ENCODE measurements at places on chromosomes 2 and 18. TPM values are rescaled to one million over a fixed set of nuclear protein-coding genes. Genes with fewer than 3 reads are reported as not detected.
A peak's percentile ranks its signal among the peaks of the same experiment; 100 is the strongest.

LOXHD1 gene
- 0.26 TPM for total RNA-seq

GATA6 gene
- total RNA-seq = 0.14 TPM

ANXA4 gene
- 40.9 TPM for total RNA-seq

VRK2 gene
- 21.5 TPM for total RNA-seq

DNA sequence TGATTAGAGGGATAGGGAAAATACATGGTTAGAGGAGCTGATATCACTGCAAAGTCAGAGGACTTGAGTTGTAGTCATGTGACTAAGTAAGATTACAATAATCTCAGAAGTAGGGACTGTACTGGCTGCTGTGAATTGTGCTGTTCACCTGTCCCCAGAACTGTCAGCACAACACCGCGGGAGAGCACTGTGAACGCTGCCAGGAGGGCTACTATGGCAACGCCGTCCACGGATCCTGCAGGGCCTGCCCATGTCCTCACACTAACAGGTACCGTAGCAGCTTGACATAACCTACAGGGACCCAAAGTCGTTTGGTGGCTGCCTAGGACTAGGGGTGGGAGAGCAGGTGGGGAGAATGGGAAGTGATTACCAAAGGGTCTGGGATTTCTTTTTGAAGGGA, 132.8 kb upstream of the TTC39C start:
- no peak overlapping the region for H3K27ac ChIP-seq
- H3K36me3 ChIP-seq = no peaks in the 10 kb centered on the region
- no peak overlapping the region for H3K4me3 ChIP-seq
- H3K4me1 ChIP-seq = peaks cover 22% of the 10 kb centered on the region

GRCh38 chr2:52456561-52457377, 1310.8 kb upstream of the CHAC2 start:
- no peaks in the 10 kb centered on the region for H3K36me3 ChIP-seq
- H3K4me3 ChIP-seq = no peak overlapping the region
- no peaks in the 10 kb centered on the region for H3K4me1 ChIP-seq

DNA sequence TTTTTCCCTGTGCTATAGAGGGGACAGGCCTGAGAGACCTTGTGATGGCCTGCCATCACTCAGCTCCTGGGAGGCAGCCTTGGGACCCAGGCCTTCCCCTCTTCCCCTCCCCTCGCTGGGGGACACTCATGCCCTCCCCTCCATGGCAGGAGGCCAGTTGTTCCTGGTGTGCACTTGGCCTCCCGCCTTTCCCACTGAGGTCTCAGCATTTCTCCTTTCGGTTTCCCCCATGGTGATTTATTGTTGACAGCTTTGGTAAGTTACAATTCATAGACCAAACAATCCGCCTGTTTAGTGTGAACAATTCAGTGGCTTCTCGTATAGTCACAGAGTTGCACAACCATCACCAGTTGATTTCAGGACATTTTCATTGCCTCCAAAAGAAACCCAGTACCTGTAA, 10.2 kb upstream of the CNDP1 start:
- H3K27ac ChIP-seq = no peak overlapping the region
- H3K36me3 ChIP-seq = peaks cover 7% of the 10 kb centered on the region
- H3K27me3 ChIP-seq = peaks cover 4% of the 10 kb centered on the region
- H3K4me1 ChIP-seq = no peaks in the 10 kb centered on the region

DNA sequence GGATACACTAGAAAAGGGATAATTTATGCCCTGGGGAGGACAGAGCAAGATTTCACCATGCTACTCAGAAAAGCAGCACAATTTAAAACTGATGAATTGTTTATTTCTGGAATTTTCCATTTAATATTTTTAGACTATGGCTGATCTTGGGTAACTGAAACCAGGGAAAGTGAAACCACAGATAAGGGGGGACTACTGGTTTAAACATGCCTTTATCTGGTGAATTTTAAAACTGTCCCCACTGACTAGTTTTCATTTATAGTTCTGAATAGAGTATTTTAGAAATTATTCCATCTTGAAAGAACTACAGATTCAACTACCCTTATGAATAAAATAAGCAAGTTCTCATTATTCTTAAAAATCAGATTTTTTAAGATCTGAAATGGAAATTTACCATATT, 15.0 kb downstream of the NFU1 start:
- H3K27me3 ChIP-seq = no peaks in the 10 kb centered on the region
- H3K4me1 ChIP-seq = peaks cover 2% of the 10 kb centered on the region
- no peak overlapping the region for H3K27ac ChIP-seq
- H3K4me3 ChIP-seq = no peak overlapping the region

- no peak overlapping the region for H3K27ac ChIP-seq
- no peaks in the 10 kb centered on the region for H3K27me3 ChIP-seq
- no peak overlapping the region for H3K4me3 ChIP-seq
- no peaks in the 10 kb centered on the region for H3K36me3 ChIP-seq
- H3K4me1 ChIP-seq = no peaks in the 10 kb centered on the region
Observed at GRCh38 chr2:51025906-51026555, 5.9 kb downstream of the NRXN1 start.

- H3K4me3 ChIP-seq = peak within 1 kb of the TSS; percentile 74
- no peaks in the 10 kb centered on the region for H3K36me3 ChIP-seq
- no peak within 1 kb of the TSS for H3K27ac ChIP-seq
- DNase-seq = peak; percentile 85
- peaks cover 4% of the 10 kb centered on the region for H3K4me1 ChIP-seq
- peaks cover 75% of the 10 kb centered on the region for H3K27me3 ChIP-seq
Observed at GRCh38 chr2:73293534-73294171, at the start of gene EGR4. TSS of gene EGR4 (minus strand) at chr2:73293548. CDS start at chr2:73293317, 231 bp downstream.

DNA sequence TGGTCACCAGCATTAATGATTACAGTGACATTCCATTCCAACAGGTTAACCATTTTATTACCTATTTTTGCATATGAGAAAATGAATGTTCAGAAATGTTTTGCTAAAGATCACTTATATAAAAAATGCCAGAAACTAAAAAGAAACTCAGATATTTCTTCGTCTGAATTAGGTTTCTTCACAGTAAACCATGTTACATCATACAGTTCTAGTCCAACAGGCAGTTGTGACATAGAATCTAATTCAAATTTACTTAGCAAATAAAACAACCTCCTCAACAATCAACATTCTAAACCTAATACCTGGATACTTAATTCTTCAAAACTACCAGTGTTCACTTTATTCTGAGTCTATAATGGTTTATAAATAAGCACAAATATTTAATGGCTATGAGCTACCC, 416.3 kb upstream of the LRRTM4 start:
- H3K27me3 ChIP-seq = no peaks in the 10 kb centered on the region
- H3K4me3 ChIP-seq = no peak overlapping the region
- H3K4me1 ChIP-seq = no peaks in the 10 kb centered on the region
- no peak for DNase-seq
- H3K36me3 ChIP-seq = no peaks in the 10 kb centered on the region
- no peak overlapping the region for H3K27ac ChIP-seq
